ENCODE measurements at places on chromosomes 12 and 14. TPM values are rescaled to one million over a fixed set of nuclear protein-coding genes. Genes with fewer than 3 reads are reported as not detected.
A peak's percentile ranks its signal among the peaks of the same experiment; 100 is the strongest.

DNA sequence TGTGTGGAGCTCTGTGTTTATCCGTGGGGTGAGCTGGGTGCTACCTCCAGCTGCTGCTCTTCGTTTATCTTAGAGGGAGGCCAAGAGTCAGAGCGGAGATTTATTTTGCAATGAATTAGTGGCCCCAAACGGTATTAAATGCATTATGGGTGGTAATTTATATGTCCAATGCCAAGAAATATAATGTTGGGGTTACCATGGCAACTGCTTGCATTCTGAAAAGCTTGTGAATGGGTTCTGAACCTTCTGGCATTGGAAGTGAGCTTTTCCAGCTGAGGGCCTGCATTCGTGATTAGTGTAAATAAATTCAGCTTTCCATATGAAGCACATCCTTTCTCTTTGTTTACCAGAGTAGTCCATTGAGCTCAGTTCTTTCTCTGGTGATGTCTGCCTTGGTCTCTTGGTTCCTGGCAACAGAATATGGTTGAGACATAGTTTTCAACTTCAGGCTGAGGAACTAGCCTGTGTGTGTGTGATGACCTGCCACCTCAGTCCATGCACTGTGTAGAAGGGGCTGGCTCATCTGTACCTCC lies 51.8 kb downstream of the TRAF3 start:
- no peaks in the 10 kb centered on the region for H3K27me3 ChIP-seq
- H3K27ac ChIP-seq, result no peak overlapping the region
- H3K36me3 ChIP-seq, result no peaks in the 10 kb centered on the region
- DNase-seq, result no peak

- DNase-seq, result no peak
- H3K4me3 ChIP-seq, result no peak overlapping the region
- peaks cover 4% of the 10 kb centered on the region for H3K36me3 ChIP-seq
Observed at GRCh38 chr12:46483572-46484395, 111.2 kb upstream of the SLC38A2 start.

DNA sequence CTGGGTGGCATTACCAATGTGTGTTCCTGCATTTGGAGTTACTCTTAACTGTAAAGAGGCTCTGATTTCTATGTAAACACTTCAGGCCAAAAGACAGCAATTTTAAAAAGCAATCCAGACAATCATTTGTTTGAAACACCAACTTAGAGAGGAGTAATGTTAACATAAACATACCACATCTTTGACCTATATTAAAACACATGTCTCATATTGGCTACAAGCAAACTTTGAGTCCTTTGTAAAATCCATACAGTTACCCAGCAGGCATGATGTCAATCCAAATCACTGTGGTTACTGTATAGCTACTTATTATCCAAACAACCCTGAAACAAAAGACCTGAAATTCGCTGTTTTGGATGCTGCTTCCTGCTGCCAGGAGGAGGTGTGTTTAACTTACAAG lies 7.5 kb upstream of the G2E3 start:
- no peaks in the 10 kb centered on the region for H3K36me3 ChIP-seq
- no peak for DNase-seq
- H3K27ac ChIP-seq, result no peak overlapping the region
- no peak overlapping the region for H3K4me3 ChIP-seq
- peaks cover 3% of the 10 kb centered on the region for H3K27me3 ChIP-seq

DNA sequence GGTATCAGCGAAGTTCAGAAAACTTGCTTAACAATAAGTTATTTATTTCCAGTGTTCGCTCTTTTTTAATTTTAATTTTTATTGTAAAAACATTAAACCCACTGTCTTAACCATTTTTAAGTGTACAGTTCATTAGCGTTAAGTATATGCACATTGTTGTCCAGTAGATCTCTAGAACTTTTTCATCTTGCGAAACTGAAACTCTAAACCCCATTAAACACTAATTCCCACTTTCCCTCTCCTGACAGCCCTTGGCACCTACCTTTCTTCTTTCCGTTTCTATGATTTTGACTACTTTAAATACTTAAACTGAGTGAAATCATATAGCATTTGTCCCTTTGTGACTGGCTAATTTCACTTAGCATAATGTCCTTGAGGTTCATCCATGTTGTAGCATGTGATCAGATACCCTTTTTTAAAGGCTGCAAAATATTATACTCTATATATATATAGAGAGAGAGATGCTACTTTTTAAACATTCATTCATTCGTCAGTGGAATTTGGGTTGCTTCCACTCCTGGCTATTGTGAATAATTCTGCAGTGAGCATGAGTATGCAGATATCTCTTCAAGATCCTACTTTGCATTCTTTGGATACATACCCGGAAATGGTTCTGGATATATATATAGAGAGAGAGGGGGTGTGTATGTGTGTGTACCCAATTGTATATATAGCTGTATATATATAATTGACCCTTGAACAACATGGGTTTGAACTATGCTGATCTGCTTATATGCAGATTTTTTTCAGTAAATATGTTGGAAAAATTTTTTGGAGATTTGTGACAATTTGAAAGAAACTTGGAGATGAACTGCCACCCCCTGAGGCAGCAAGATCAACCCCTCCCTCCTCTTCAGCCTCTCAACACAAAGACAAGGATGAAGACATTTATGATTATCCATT lies 74.7 kb upstream of the EVL start:
- DNase-seq, result no peak
- no peaks in the 10 kb centered on the region for H3K36me3 ChIP-seq
- no peaks in the 10 kb centered on the region for H3K4me1 ChIP-seq
- no peak overlapping the region for H3K4me3 ChIP-seq
- no peaks in the 10 kb centered on the region for H3K27me3 ChIP-seq
- no peak overlapping the region for H3K27ac ChIP-seq

GRCh38 chr14:80955416-80955941 lies at the start of gene TSHR:
TSS of gene TSHR (plus strand) at chr14:80955621. CDS start at chr14:80955681, 60 bp downstream.
- H3K27ac ChIP-seq, result no peak within 1 kb of the TSS
- H3K4me3 ChIP-seq, result peak within 1 kb of the TSS; percentile 43
- H3K27me3 ChIP-seq, result peaks cover 7% of the 10 kb centered on the region
- H3K4me1 ChIP-seq, result peaks cover 18% of the 10 kb centered on the region

- no peak for DNase-seq
- no peak overlapping the region for H3K4me3 ChIP-seq
- H3K36me3 ChIP-seq, result peaks cover 58% of the 10 kb centered on the region
- no peaks in the 10 kb centered on the region for H3K27me3 ChIP-seq
- peak overlapping the region; percentile 37 for H3K27ac ChIP-seq
- H3K4me1 ChIP-seq, result peaks cover 60% of the 10 kb centered on the region
Observed at GRCh38 chr12:120224304-120225199, 23.6 kb upstream of the RPLP0 start.

- no peak for DNase-seq
- H3K4me1 ChIP-seq, result no peaks in the 10 kb centered on the region
- no peak overlapping the region for H3K4me3 ChIP-seq
- H3K27me3 ChIP-seq, result no peaks in the 10 kb centered on the region
- no peaks in the 10 kb centered on the region for H3K36me3 ChIP-seq
Observed at GRCh38 chr14:81341370-81341769, 58.8 kb downstream of the STON2 start.

GRCh38 chr12:130787445-130788410 lies 51.3 kb downstream of the STX2 start:
- no peaks in the 10 kb centered on the region for H3K4me1 ChIP-seq
- no peak overlapping the region for H3K4me3 ChIP-seq
- no peak for DNase-seq
- peaks cover 3% of the 10 kb centered on the region for H3K36me3 ChIP-seq
- H3K27ac ChIP-seq, result no peak overlapping the region

DNA sequence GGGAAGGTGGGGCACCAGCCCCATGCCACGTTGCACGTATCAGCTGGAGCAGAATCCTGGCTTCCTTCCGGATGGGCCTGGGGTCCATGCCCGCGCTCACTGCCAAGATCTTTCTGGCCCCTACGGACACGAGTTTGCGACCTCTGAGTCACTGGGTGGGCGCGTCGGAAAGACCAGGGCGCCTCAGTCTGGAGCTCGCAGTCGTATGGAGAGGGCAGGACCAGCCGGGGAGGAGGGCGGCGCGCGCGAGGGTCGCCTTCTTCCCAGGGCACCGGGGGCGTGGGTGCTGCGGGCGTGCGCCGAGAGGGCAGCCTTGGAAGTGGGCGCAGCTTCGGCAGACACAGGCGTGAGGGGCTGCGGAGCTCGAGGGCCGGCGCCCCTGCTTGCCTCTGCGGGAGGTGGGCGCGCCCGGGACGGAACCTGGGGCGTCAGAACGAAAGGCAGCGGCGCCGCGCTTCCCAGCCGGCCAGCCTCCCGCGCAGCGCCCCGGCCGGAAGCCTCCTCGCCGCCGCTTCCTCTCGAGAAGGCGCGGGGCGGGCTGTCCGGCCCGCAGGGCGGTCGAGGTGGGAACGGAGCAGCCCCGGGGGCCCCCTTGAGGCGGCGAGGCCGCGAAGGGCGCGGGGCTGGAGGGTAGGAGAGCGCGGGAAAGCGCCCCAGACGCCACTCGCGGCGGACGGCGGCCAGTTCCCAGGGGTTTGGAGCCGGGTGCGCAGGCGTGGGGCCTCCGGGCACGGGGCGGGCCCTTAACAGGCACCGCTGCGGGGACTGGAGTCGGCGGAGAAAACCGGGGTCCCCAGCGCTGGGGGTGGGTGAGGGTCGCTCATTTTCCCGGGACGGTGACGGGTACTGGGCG lies at the start of gene ARL6IP4:
Gene ARL6IP4 (plus strand): TSS at position 499 of the 853 bp plus-strand sequence. CDS start 459 bp downstream, outside the sequence.
- H3K27me3 ChIP-seq, result no peaks in the 10 kb centered on the region
- DNase-seq, result peak; percentile 78
- H3K4me3 ChIP-seq, result peak within 1 kb of the TSS; percentile 70
- H3K4me1 ChIP-seq, result peaks cover 76% of the 10 kb centered on the region

DNA sequence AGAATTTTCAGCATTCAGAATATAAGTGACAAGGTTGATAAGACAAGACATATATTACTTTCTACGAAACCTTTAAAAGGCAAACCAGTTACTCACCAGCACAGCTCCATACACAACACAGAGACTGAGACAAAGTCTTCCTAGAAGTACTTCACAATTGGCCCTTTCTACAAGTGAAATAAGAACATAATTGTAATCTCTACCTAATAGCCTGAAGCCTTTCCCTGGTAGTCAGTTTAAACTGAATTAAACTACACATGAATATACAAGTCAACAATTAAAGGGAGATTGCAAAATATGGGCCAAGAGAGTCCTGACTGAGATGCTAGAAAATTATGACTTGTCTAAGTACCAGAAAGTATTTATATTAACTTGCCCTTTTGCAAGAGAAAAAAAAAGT lies 95.9 kb downstream of the PUS7L start:
- no peaks in the 10 kb centered on the region for H3K4me1 ChIP-seq
- DNase-seq, result no peak
- no peaks in the 10 kb centered on the region for H3K27me3 ChIP-seq
- no peak overlapping the region for H3K4me3 ChIP-seq

DNA sequence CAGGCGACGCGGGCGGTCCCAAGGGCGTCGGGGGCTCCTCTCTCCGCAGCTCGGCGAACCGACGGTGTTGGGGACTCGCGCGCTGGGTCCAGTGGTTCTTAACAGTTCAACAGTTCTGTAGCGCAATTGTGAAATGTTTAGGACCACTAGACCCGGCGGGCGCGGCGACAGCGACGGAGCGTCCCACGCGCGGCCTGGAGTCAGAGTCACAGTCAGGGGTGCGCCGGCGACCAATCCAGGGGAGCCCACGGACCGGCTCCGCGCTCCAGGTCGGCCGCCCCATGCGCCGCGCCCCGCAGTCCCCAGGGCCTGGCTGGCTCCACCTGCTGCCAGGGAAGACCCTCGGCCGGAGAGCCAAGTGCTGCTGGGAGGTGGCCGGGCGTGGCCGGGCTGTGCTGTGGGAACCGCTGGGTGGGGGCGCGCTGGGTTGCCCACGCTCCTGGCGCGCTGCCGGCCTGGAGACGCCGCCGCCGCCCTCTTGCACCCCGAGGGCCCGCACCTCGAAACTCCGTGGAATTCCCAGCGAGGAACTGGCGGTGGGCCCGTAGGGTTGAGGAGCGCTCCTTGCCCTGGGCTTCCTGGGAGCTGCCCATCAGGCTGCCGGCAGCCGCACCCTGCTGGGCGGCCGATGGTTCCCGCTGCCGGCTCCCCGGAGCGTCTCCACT lies 20.9 kb upstream of the KIF26A start:
- DNase-seq, result no peak
- H3K27me3 ChIP-seq, result peaks cover 4% of the 10 kb centered on the region
- no peak overlapping the region for H3K4me3 ChIP-seq
- H3K4me1 ChIP-seq, result peaks cover 6% of the 10 kb centered on the region

DNA sequence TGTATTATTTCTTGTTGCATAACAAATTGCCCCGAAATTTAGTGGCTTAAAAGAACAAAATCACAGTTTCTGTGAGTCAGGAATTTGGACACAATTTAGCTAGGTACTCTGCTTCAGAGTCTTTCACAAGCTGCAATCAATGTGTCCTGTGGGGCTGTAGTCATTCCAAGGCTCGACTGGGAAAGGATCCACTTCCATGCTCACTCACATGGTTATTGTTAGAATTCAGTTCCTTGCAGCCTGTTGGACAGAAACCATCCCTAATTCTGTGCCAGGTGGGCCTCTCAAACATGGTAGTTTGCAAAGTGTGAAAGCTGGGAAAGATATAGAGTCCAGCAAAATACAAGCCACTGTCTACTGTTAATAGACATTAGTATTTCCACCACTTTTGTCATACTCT lies 59.7 kb upstream of the ARID2 start:
- peaks cover 15% of the 10 kb centered on the region for H3K4me1 ChIP-seq
- H3K27ac ChIP-seq, result peak overlapping the region; percentile 96
- no peaks in the 10 kb centered on the region for H3K36me3 ChIP-seq
- H3K27me3 ChIP-seq, result no peaks in the 10 kb centered on the region
- DNase-seq, result no peak
- no peak overlapping the region for H3K4me3 ChIP-seq

GRCh38 chr14:23573384-23574015 lies 5.1 kb downstream of the JPH4 start:
- no peak for DNase-seq
- no peak overlapping the region for H3K27ac ChIP-seq
- no peak overlapping the region for H3K4me3 ChIP-seq
- H3K27me3 ChIP-seq, result peaks cover 17% of the 10 kb centered on the region

DNA sequence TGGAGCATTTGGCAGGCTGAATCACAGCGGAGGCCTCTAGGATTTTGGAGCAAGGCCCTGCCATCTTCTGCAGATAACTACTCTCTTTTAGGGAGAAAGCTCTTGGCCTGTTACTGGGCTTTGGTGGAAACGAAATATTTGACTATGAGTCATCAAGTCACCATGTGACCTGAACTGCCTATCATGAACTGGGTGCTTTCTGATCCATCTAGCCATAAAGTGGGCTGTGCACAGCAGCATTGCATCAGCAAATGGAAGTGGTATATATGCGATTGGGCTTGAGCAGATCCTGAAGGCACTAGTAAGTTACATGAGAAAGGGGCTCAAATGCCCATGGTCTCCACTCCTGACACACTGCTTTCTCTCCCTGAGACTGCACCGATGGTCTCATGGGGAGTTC lies 21.1 kb downstream of the GYS2 start:
- no peak for DNase-seq
- no peak overlapping the region for H3K27ac ChIP-seq
- H3K4me1 ChIP-seq, result no peaks in the 10 kb centered on the region
- H3K4me3 ChIP-seq, result no peak overlapping the region
- H3K36me3 ChIP-seq, result no peaks in the 10 kb centered on the region
- H3K27me3 ChIP-seq, result no peaks in the 10 kb centered on the region

GRCh38 chr12:19683178-19683927 lies 244.1 kb downstream of the AEBP2 start:
- no peak overlapping the region for H3K4me3 ChIP-seq
- no peaks in the 10 kb centered on the region for H3K27me3 ChIP-seq
- no peaks in the 10 kb centered on the region for H3K36me3 ChIP-seq
- no peak overlapping the region for H3K27ac ChIP-seq
- DNase-seq, result no peak

- H3K27me3 ChIP-seq, result no peaks in the 10 kb centered on the region
- H3K4me1 ChIP-seq, result no peaks in the 10 kb centered on the region
- H3K4me3 ChIP-seq, result no peak overlapping the region
Observed at GRCh38 chr14:61120576-61120975, 139.5 kb downstream of the SLC38A6 start.

CLEC4D gene
- total RNA-seq, result not detected

CIDEB gene
- total RNA-seq, result 59.6 TPM

PIP4K2C gene
- 52.0 TPM for total RNA-seq

NKX2-1 gene
- not detected for total RNA-seq

C12orf76 gene
- 10.9 TPM for total RNA-seq

HOXC4 gene
- total RNA-seq, result 0.95 TPM

UNC79 gene
- total RNA-seq, result 0.05 TPM

All from natural killer cell (primary cell).